NCI-H2107 (cell line): ENCODE measurements at places on chromosomes 1 and 21.

DNA sequence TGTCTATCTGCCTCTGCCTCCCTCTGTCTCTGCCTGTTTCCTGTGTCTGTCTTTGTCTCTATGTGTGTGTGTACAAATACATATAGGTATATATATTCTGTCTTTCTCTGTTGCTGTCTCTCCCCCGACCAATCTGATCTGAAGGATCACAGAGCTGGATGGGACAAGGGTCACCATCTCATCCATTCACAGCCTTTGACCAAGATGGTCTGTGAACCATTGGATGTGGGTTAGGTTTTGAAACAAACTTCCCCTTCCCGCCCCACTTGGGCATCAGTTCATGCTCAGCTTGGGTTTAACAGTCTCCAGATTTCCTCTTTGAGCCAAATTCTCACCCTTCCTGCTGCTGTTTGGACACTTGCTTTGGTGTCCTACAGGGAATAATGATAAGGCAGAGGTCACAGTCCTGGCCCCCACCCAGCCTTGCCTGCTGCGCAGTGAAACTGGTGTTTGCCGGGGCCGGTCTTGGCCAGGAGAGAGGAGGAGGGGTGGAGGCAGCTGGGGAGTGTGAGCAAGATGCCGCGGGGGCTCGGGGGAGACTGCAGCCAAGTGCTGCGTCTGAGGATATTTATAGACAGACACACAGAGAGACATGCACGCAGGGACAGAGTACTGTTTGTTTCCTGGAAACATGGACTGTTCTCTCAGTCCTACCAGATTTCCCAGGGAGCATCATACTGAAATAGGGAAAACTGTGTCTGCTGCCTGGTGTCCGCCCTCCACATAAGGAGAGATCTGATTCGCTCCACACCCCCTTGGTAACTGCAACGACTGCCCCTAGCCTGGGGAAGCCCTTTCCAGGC is 27.0 kb upstream of the BTG2 start:
- DNase-seq: no peak

DNA sequence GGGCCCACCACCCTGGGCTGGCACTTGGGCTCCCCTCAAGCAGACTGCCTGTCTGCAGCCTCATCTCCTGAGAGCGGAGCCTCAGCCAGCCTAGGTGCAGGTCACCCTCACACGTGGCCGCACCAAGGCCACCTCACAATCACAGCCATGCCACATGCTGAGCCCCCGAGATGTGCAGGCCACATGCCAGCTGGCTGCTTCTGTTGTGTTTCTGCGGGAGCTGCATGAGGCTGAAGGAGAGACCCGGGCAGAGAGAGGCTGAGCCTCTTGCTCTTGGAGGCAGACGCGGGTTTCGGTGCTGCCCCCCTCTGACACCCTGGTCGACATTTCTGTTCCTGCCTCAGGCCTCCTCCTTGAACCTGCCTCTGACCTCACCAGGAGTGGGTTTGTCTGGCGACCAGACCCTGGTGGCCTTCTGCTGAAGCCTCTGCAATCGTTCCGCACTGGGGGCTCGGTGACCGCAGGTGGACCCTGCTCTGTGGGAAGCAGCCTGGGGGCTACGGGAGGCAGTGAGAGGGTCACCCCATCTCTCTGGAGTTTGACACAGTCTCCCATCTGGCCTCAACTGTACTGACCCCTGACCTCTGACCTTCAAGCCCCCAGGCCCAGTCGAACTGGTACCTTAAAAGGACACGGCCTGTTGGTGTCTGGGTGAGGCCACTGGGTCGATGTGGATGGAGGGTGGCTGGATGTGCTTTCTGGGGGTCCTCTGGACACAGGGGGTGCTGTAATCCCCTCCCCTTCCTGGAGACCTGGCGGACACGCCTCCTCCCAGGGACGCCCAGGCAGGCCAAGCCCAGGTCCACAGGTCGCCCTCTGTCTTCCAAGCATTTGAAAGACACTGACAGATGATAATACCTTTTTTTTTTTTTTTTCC is 13.0 kb upstream of the C1orf174 start:
- DNase-seq: no peak

- no peak for DNase-seq
These were observed 64.3 kb downstream of the BCL9 start for GRCh38 chr1:147605591-147605990.

DNA sequence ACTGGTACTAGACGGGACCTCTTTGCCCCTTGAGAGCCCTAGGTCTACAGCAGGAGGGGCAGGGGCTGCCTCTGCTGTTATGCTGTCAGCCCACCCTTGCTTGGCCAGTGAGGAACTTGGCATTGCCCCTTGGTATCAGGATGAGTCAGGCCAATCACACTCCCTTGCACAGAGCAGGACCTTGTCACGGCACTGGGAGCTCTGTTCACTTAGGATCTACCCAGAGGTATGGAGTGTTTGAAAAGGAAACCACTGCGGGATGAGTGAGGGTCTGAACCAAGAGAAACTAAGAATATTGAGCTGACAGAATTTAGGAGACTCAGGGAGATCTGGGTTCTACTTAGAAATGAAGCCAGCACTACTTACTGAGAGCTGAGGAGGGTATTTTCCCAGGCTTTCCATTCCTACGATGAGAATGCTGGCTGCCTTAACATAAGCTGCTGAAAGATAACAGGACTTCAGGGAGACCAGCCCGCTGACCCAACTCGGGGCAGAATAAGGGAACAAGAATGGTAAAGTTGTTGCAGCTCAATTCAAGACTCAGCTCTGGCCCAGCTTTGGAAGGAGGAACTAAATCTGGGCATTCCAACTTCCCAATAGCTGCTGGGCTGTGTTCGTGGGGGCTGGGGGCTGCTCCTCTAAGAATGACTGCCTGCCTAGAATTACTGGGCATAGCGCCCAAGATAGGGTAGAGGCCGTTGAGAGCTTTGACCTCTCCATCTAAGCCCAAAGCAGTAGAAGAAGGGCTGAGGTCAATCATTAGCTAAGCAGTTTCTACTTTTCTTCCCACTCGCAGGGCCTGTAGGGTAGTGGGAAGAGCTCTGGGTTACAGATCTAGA is 1.5 kb downstream of the FABP3 start:
- DNase-seq: no peak
